Subcutaneous preadipocyte (primary cell): ENCODE measurements at places on chromosomes 11 and 22. TPM values are rescaled to one million over a fixed set of nuclear protein-coding genes. Genes with fewer than 3 reads are reported as not detected.

The NEFH gene
- 0.37 and 0.78 TPM in 2 replicates for total RNA-seq

The SPI1 gene
- not detected in 2 replicates for total RNA-seq

The SAA2 gene
- not detected in 2 replicates for total RNA-seq

The TEX12 gene
- under 0.01 and 0.20 TPM in 2 replicates for total RNA-seq

The KMT5B gene
- 14.7 and 17.2 TPM in 2 replicates for total RNA-seq

The RIMBP3B gene
- under 0.01 and 0.37 TPM in 2 replicates for total RNA-seq

The TTLL1 gene
- 6.1 and 9.9 TPM in 2 replicates for total RNA-seq

The SPA17 gene
- 12.1 and 12.9 TPM in 2 replicates for total RNA-seq

The SERHL2 gene
- total RNA-seq = 4.5 and 5.1 TPM in 2 replicates

The TMPRSS5 gene
- total RNA-seq = under 0.01 TPM in 1 of 2 replicates, not detected in the other

The ZNF214 gene
- total RNA-seq = 1.2 and 1.8 TPM in 2 replicates

The MYO7A gene
- under 0.01 TPM in 1 of 2 replicates, not detected in the other for total RNA-seq

The POU2AF2 gene
- total RNA-seq = not detected in 2 replicates

The TRIM66 gene
- 3.7 and 6.6 TPM in 2 replicates for total RNA-seq

The KLHL35 gene
- total RNA-seq = 1.4 and 3.7 TPM in 2 replicates

The CLP1 gene
- total RNA-seq = 17.6 and 20.9 TPM in 2 replicates

The RAB38 gene
- 1.8 TPM in 2 replicates for total RNA-seq

The OLFML1 gene
- total RNA-seq = 4.1 and 10.7 TPM in 2 replicates

The TNNT3 gene
- total RNA-seq = 0.37 TPM in 1 of 2 replicates, not detected in the other

The FOLH1 gene
- total RNA-seq = 0.20 and 0.73 TPM in 2 replicates

The MRGPRE gene
- 0.20 and 0.73 TPM in 2 replicates for total RNA-seq

The MFNG gene
- total RNA-seq = 0.59 TPM in 1 of 2 replicates, not detected in the other

The OR51B5 gene
- total RNA-seq = not detected in 2 replicates

The NRXN2 gene
- 9.2 and 17.2 TPM in 2 replicates for total RNA-seq

The TMA7B gene
- not detected in 2 replicates for total RNA-seq

The GPR83 gene
- under 0.01 TPM in 2 replicates for total RNA-seq

The PIH1D2 gene
- total RNA-seq = 2.2 TPM in 2 replicates

The KRTAP5-1 gene
- total RNA-seq = not detected in 2 replicates

The CHRNA10 gene
- total RNA-seq = 1.5 and 1.6 TPM in 2 replicates

The GAS2L1 gene
- total RNA-seq = 11.0 and 12.3 TPM in 2 replicates

The SCN2B gene
- total RNA-seq = under 0.01 TPM in 1 of 2 replicates, not detected in the other

The AP2A2 gene
- total RNA-seq = 46.7 and 54.3 TPM in 2 replicates

The VEGFB gene
- total RNA-seq = 26.0 and 29.4 TPM in 2 replicates

The MMP10 gene
- not detected in 2 replicates for total RNA-seq

The PRR33 gene
- not detected in 2 replicates for total RNA-seq

The ASPHD2 gene
- total RNA-seq = 0.73 and 0.78 TPM in 2 replicates

The RAB6A gene
- total RNA-seq = 82.7 and 111 TPM in 2 replicates

The PLAAT5 gene
- total RNA-seq = under 0.01 and 0.73 TPM in 2 replicates

The CCDC73 gene
- total RNA-seq = not detected in 2 replicates

The ROBO3 gene
- 13.2 and 13.7 TPM in 2 replicates for total RNA-seq

The CNTF gene
- 1.8 and 2.9 TPM in 2 replicates for total RNA-seq

The LRRN4CL gene
- total RNA-seq = 16.4 and 38.2 TPM in 2 replicates

The OSM gene
- not detected in 2 replicates for total RNA-seq

The LRRC56 gene
- total RNA-seq = 0.20 and 0.37 TPM in 2 replicates

The MACROD1 gene
- 20.9 and 23.1 TPM in 2 replicates for total RNA-seq

The VSIG10L2 gene
- not detected in 2 replicates for total RNA-seq

The MTA2 gene
- total RNA-seq = 95.2 and 143 TPM in 2 replicates

The NECTIN1 gene
- 2.6 and 4.9 TPM in 2 replicates for total RNA-seq
